ENCODE measurements at places on chromosomes 16 and 17.

- no peak for DNase-seq
Observed at GRCh38 chr16:26672206-26672605, 394.5 kb upstream of the C16orf82 start.

- no peak for DNase-seq
Observed at GRCh38 chr16:14098081-14098480, 27.0 kb downstream of the MRTFB start.

DNA sequence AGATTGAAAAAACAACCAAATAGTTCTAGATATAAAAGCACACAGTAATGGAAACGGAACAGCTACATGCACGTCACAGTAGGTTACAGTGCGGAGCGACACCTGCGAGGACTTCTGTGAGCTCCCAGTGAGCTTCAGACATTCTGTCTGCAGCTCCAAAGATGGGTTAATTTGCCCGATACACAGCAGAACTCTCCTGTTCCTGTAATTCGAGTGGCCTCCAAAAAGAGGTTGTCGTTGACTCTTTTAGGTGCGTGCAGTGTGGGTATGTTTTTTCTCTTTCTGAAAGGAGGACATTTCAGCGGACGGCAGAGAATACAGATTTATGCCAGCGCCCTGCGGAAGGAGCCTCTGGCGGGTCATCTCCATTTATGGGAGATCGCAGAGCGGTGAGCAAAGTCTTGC, 2.9 kb downstream of the OR1F1 start:
- no peak for DNase-seq

- DNase-seq: no peak
Observed at GRCh38 chr16:86410081-86410480, 100.2 kb upstream of the FOXF1 start.

- DNase-seq: no peak
Observed at GRCh38 chr17:78407387-78408000, 29.0 kb downstream of the PGS1 start.

GRCh38 chr17:38873640-38874380, 4.0 kb downstream of the LASP1 start:
- no peak for DNase-seq

- no peak for DNase-seq
Observed at GRCh38 chr17:72079700-72080099, 41.1 kb upstream of the SOX9 start.

DNA sequence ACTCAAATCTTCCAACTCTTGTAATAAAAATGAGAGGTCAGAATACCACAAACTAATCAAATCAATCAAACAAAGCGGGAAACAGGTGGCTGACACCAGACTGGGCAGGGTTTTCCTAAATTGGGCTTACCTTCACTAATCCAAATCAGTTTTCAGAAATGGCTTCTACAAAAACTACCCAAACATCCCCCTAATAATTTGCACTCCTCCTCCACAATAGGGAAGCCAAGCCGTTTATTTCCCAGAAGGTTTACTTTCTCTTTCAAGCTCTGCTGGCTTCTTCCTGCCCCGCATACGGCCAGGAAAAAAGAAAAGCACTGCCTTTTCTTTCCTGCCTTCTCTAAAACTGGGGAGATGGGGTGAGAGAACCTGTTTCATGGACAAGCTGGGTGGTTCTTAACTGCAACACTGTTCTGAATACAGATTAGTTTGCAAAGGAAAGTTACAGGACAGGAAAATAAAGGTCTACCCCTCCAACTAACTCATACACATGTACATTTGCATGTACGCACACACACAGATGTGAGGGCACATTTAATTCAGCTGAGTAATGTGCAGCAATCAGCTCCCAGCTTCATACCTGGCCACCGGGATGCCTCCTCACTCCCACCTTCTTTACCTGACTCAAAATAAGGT, 9.2 kb downstream of the STAT3 start:
- DNase-seq: no peak

DNA sequence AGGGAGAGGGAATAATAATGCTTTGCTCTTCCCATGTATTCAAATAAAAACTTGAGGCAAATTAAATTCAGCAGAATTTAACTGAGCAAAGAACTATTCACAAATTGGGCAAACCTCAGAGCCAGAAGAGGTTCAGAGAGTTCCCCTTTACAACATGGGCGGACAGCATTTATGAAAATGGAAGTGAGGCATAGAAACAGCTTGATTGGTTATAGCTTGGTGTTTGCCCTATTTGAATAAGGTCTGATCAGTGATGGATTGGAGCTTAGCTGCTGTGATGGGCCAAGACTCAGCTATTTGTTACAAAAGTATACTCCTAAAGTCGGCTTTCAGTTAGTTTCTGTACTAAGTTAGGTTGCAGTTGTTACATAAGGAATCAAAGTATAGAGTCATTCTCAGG, 63.0 kb downstream of the TMEM100 start:
- DNase-seq: no peak

DNA sequence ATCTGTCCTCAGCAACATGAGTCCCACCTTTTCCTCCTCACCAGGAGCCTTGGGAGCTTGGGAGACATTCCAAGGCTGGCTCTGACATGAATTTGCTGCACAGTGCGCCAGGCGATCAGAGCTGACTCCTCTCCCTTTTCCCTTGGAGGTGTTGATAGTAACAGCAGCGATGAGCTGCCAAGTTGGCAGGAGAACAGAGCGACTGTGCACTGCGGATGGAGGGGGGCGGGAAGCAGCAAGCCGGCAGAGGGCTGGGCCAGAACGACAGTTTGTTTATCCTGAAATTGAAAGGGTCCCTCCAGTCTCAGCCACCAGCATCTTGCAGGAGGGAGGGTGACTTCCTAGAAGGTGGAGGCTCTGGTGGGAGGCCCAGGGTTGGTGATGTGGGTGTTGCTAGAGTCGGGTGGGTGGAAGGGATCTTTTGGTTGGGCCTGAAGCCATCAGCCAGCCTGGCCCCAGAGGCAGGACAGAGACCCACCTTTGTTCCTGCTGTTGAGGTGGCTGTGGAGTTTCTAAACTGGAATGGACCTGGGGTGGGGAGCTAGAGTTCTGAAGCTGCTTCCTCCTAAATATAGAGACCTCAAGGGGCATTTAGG, 22.5 kb upstream of the DYNLL2 start:
- DNase-seq: no peak

DNA sequence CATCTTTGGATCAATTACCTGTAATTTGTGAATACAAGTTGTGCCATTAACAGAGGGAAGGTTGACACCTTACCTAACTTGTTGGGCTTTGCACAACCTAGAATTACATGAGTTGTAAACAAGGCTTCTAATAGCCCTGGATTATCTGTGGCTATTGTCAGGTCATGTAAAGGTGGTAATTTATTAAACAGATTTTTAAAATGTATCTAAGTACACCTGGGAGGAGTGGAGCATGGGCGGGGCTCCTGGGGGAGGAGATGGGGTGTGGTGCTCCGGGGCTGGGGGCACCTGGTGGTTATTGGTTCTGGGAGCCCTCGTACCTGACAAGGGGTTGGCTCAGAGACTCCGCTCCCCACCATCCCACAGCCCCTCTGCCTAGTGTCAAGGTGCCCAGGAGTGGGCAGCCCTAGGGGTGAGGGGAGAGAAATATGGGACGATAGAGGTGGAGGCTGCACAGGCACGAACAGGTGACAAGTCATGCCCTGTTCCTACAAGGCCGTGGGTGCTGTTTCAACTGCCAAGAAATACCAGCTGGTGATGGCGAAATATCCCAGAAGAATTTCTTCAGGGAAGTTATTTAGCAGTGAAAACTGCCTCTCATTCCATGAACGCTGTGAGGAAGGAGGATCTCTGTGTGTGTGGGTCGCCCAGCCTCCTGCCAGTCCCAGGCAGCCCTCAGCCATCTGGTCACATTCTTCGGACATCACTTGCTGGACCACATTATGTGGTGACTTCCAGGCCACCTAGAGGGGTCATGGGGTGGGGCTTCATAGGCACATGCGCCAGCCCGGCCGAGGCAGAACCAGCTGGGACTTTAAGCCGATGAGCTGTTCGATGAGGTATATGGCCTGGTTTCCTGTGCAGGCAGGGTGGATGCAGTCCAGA, 55.5 kb upstream of the IRX3 start:
- DNase-seq: no peak

DNA sequence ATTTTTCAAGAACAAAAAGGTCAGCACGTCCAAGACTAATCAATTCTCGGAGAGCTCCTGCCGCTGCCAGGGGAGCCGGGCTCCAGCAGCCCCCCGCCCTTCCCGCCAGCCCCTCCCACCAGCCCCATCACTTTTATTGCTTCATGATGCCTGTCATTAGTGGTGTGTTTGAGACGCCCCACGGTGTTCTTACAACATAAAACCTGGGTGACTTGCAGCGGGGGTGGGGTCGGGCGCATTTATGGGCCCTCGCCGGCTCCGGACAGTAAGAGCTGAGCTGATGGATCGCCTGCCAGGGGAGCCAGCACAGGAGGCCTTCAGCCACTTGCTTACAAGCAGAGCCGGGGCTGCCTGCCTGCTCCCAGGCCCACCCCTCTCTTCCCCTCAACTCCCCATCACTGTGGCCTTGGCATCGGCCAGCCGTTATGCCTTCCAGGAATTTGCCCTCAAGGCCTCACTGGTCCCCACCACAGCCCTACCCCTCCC, 82.9 kb upstream of the CBX4 start:
- DNase-seq: no peak

GRCh38 chr16:50721549-50722404, 20.1 kb upstream of the CYLD start:
- DNase-seq: no peak

DNA sequence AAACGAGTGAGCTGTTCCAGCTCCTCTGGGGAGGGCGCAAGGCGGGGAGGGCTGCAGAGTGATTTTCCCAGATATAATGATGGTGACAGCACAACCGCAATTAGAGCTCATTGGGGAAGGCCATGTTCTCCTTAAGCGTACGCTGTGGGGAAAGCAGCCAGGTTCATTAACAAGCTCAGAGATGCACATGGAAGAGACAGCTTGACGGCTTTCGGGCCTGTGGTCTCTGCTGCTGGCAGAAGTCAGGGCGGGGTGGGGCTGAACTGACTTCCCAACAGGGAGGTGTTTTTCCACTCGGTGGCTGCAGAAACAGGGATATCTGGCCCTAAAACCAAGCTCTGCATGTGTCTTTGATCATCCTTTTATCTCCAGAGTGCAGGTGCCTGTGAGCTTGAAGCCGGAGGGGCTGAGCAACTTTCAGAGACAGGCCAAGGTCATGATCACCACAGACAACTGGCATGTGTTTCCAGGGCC, 24.0 kb upstream of the CACNG1 start:
- DNase-seq: peak; percentile 12

GRCh38 chr16:14446796-14447195, 183.3 kb downstream of the PARN start:
- DNase-seq: no peak

DNA sequence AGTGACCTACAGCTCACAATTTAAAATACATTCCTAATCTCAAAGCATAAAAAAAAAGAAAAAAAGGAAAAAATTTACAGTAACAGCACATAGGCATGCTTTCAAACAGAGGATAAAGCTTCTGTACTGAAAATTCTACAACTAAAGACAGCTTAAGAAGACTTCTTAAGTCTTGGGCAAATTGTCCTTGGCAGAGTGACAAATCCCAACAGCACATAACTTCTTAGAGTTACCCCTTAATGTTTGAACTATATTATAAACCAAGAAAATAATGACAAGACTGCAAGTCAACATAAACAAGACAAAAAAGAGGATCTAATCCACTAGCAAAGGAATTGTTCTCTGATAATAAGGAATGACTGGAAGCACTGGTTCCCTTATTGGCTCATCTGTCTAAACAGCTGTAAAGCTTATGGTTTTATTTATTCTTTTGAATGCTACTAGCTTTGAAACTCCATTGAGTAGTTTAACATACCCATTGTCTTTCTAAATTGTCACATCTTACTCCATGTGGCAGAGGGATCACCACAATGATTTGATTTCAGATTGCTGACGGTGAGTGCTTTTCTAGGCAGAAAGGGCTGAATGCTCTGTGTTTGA, 1576.8 kb upstream of the GOT2 start:
- DNase-seq: no peak

- DNase-seq: no peak
Observed at GRCh38 chr16:59124056-59124455, 389.9 kb upstream of the GOT2 start.

- no peak for DNase-seq
Observed at GRCh38 chr17:1033503-1033902, 36.6 kb downstream of the TIMM22 start.

DNA sequence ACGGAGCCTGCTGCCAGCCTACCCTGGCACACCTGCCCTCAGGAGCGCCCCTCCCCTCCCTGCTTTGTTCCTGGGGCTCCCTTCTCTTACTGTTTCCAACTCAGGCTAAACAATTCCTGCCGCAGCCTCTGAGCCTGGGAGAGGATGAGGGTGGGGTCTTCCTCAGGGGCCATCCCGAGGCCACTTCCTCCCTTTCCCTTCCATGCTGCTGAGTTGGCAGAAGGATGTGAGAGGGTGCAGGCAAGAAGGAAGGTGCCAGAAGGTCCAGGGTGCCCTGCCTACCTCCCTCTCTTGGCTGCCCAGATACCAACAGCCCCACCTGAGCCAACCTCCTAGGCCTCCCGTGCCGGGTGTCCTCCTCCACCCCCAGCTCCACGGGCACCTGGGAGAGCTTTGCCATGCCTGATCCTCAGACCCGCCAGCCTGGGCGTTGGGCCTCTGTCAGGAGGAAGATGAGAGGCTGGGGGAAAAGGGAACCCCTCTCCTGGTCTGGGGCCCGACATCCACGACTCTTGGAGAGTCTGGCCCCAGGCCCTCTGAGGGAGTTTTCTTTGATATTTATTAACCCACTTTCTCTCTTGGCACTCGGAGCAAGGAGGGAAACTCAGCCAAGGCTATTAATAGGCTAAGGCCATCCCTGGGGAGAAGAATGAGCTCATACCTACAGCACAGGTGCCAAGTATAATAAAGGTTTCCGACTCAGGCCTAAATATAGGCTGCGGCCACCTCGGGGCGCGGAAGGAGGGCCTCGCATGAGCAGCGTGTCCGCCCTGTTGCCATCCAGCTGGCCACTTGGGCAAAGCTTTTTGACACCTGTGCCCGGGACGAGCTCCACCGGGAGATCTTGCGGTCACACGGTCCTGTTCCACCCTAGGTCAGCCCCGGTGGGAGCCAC, 232.0 kb downstream of the ENGASE start:
- DNase-seq: no peak

DNA sequence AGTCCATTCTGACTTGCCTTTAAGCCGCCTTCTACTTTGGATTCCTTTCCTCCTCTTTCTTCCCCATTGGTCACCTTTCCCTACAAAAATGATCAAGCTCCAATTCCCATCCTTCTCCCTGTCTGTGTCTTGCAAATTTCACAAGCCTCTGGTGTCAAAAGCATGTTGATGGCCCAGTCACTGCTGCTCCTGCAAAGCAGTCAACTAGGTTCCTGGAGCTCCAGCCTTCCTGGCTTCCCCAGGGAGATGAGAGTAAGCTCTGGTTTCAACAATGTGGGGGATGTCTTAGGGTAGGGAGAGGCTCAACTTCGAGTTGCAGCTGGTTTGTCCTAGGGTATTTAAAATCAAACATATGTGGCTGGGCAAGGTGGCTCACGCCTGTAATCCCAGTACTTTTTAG, 36.1 kb upstream of the HELZ start:
- no peak for DNase-seq

Measured in NCI-H2081 treated with DMSO at 0.1 percent for 48 hours (cell line).